Cortex of kidney (tissue), 1 donor: ENCODE measurements at places on chromosomes 3 and 15.

DNA sequence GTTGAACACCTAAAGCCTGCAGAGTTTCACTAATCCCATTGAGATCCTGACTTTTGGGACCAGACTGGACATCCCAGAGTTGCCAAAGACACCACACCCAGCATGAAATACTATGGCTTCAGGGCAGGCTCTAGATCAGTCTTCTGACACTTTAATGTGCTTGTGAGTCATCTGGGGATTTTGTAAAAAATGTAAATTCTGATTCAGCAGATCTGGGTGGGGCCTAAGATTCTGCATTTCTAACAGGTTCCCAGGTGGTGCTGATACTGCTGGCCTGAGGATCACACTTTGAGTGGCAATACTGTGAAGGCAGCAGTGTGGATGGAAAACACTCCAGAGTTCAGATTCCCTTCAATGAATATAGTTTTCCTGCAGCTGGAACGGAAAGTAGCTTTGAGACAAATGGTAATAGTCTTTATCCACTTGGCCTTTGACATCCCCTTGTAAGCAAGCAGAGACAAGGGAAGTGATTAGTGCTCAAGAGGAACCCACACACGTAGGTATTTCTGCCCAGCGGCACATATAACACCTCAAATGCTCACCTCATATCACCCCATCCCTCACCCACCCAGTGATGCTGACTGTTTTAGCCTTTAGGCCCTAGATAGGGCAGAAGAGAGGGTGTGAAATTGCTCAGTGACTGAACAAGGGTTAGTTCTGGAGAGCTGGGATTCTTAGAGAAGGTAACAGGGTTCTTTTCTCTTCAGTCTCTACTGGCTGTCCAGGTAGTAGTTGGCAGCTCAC lies 51.5 kb upstream of the GSK3B start:
- DNase-seq = no peak

GRCh38 chr3:100613721-100614390 lies 4.5 kb downstream of the ADGRG7 start:
- DNase-seq = no peak

- no peak for DNase-seq
Observed at GRCh38 chr3:153026026-153026425, 136.0 kb upstream of the RAP2B start.

- no peak for DNase-seq
Observed at GRCh38 chr15:75955720-75956119, 52.0 kb downstream of the FBXO22 start.

- DNase-seq = no peak
Observed at GRCh38 chr3:15492847-15493360, 28.6 kb downstream of the COLQ start.

GRCh38 chr3:95476534-95476933 lies 1337.9 kb upstream of the EPHA6 start:
- no peak for DNase-seq
